ENCODE measurements at places on chromosomes 2 and 18. TPM values are rescaled to one million over a fixed set of nuclear protein-coding genes. Genes with fewer than 3 reads are reported as not detected.

- DNase-seq: no peak
Measured at GRCh38 chr2:189164746-189165145, 14.8 kb downstream of the COL5A2 start.

- peak; percentile 7 for DNase-seq
Measured at GRCh38 chr2:3051266-3051665, 326.4 kb downstream of the EIPR1 start.

DNA sequence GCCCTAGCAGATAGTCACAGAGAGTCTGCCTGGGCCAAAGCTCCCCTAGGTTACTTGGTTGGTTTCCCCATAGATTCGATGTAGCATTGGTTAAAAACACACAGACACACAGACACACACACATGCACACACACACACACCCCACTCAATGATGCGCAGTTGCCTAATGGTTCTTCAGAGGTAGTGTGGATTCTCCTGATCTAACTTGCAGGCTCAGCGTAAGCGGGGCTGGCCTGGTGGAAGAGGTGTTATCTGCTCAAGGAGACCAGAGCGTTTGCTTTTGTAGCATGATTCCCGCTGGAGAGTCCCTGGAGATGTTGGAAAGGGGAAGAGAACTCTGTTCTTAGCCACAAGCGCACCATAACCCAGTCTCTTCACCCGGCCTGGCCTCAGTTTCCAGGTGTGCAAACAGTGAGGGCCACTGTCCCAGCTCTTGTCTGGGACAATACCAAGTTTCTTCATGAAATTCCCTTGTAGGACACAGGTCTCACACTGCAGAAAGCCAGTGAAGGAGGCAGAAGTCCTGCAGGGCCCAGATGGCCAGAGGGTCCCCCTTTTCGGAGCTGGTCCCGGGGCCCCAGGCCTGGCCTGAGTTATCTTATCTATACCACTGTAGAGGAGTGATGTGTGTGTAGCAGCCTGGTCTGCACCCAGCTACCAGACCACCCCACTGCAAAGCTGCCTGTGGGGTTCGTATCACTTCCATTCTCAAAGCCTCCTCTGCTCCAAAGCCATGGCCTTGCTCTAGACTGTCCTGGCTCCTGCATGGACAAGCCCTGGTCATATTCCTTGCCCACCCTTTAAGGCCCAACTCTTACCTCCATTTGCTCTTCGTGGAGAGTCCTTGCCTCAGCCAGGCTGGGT lies 3.7 kb downstream of the ACKR3 start:
- no peak for DNase-seq

- DNase-seq: no peak
Measured at GRCh38 chr2:196389670-196390069, 218.3 kb upstream of the STK17B start.

- no peak for DNase-seq
Measured at GRCh38 chr2:220334871-220335590, 707.6 kb downstream of the SLC4A3 start.

GRCh38 chr2:232338759-232339106 lies 39.8 kb upstream of the ALPP start:
- no peak for DNase-seq

Gene VIT
- not detected for total RNA-seq

DNA sequence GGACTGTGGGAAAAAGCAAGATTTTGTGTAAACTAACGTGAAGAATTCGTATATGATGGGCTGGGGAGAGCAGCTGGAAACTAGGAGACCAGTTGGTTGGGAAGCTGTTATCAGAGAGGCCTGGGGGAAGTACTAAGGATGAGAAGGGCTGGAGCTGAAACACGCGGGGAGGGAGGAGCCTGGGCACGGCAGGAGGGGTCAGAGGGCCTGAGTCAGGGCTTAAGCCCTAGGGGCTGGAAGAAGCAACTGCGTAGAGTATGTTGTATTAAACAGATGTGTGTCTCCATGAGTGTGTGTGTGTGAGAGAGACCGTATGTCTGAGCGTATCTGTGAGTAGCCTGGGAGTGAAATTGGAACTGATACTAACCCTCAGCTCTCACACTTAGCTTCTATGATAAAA lies 8.4 kb downstream of the POMC start:
- no peak for DNase-seq

GRCh38 chr2:217695033-217695520 lies 307.7 kb downstream of the TNS1 start:
- no peak for DNase-seq

- no peak for DNase-seq
Measured at GRCh38 chr2:181573140-181573736, 83.7 kb downstream of the CERKL start.

Gene KLHL14
- total RNA-seq: 0.20 TPM

GRCh38 chr2:55115761-55116597 lies 65.7 kb upstream of the RTN4 start:
- no peak for DNase-seq

- DNase-seq: no peak
Measured at GRCh38 chr2:154554046-154554445, 144.4 kb upstream of the KCNJ3 start.

Gene POTEC
- not detected for total RNA-seq

Gene RIT2
- total RNA-seq: not detected

DNA sequence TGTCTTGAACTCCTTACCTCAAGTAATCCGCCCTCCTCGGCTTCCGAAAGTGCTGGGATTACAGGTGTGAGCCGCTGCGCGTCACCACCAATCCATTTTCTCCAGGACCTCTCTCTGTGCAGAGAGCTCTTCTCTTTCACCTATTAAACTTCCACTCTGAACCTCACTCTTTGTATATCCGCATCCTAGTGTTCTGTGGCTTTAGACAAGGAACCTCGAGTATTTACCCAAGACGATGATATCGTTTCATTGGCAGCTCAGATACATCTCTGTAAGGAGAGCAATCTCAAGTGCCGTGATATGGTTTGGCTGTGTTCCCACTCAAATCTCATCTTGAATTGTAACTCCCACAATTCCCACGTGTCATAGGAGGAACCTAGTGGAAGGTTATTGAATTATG lies 15.1 kb upstream of the WDR33 start:
- no peak for DNase-seq

GRCh38 chr2:96856776-96857666 lies 795 bp downstream of the ANKRD39 start:
- peak; percentile 25 for DNase-seq

DNA sequence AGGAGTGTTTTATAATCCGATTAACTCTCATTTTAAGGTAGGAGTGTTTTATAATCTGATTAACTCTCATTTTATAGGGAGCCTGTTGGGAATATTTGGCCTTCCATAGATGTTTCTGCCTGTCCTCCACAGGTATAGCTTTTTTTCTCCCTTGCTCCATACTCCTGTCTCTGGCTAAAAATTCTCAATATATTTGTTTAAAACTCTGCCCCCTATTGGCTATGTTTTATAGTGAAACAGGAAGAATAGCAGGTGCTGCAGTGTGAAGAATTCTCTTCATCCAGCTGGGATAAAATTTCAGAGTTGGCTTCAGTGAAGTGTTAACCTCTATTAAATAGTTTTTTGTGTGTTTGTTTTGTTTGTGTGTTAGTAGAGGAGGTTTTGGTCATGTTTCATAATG lies 1046.0 kb upstream of the TMEFF2 start:
- no peak for DNase-seq

Gene KCNJ3
- total RNA-seq: not detected

DNA sequence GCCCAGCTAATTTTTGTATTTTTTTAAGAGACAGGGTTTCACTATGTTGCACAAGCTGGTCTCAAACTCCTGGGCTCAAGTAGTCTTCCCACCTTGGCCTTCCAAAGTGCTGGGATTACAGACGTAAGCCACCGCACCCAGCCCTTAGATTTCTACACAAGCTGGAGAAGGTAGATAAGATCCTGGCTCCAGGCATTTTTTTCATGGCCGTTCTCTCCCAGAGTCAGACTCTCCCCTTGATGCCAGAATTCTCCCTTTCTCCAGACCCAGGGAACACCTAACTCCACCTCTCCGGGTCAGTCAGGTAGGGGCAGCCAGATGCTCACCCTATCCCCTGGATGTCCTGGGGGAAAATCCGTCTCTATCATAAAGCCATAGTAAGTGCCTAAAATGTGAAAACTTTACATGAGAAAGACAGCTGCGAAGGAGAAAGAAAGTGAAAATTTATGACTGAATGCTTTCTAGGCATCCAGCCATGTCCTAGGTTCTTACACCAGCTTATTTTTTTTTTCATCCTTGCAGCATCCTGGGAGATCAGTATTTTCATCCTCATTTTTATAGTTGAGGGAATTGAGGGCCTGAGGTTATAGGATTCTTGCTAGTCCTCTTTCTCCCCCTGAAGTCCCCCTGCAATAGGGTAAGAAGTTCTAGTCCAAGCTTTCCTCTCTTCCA lies 16.3 kb downstream of the SIX3 start:
- no peak for DNase-seq

DNA sequence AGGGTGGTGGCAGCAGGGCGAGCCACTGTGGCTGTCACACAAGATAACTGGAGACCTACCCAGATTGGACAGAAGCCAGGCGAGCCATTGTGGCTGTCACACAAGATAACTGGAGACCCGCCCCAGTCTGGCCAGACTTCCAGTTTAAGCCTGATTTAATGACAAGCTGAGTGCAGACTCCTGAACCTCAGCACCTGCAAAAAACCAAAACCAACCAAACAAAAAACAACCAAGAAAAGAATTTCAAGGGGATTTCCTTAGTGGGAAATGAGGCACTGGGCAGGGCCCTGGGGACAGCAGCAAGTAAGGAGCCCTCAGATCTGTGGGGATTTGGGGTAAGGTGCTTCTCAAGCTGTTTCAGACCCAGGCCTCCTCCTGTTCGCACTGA lies 95.2 kb upstream of the BOD1L2 start:
- DNase-seq: no peak

GRCh38 chr2:64873472-64873924 lies 115.7 kb upstream of the SLC1A4 start:
- peak; percentile 80 for DNase-seq

DNA sequence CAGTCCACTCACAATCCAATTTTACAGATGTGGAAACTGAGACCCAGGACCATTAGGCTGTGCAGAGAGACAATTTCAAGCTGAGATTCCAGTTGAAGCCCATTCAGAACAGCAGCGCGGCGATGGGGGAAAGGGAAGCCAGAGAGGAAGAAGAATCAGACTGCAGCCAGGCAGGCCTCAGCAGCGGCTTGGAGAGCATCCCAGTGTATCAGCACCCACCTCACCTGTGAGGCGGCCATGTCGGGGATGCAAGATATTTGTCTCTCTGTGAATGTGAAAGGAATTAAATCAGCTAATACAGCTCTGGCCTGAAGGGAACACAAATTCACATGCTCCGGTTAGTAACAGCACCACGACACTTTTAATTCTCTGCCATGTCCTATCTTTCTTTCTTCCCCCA lies 198.0 kb upstream of the SOX11 start:
- DNase-seq: no peak

DNA sequence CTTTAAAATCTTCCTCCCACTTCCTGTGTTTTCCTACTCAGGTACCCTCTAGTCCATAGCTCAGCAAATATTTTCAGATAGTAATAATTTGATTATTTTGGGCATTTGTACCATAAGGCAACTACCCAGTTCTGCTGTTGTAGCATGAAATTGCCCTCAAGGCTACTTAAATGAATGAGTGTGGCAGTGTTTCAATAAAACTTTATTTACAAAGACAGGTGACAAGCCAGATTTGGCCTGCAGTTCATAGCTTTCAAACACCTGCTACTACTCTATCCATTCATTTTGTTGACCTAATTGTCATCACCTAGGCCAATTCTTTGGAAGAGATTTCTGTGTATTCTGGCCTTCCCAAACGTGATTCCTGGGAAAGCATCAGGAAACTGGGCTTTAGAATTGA lies 28.9 kb downstream of the NYAP2 start:
- DNase-seq: no peak

GRCh38 chr18:36464126-36464651 lies 166.7 kb downstream of the FHOD3 start:
- no peak for DNase-seq

- no peak for DNase-seq
Measured at GRCh38 chr2:25388491-25388890, 46.8 kb upstream of the DNMT3A start.

Measured in activated naive CD8-positive, alpha-beta T cell treated with anti-CD3 and anti-CD28 coated beads for 36 hours (primary cell).